ENCODE measurements at places on chromosomes 5 and 9.

DNA sequence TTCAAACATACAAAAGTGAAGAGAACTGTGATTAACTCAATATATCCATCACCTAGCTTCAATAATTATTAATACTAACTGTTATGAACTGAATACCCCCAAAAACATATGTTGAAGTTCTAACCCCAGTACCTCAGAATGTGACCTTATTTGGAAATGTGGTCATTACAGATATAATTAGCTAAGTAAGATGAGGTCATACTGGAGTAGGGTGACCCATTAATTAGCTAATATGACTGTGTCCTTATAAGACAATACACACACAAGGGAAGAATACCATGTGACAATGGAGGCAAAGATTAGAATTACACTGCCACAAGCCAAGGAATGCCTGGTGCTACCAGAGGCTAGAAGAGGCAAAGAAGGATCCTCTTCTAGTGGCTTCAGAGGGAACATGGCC is 7.8 kb downstream of the RRAGA start:
- no peak overlapping the region for H3K4me3 ChIP-seq
- no peaks in the 10 kb centered on the region for H3K4me1 ChIP-seq
- H3K27ac ChIP-seq, result no peak overlapping the region
- DNase-seq, result no peak
- no peaks in the 10 kb centered on the region for H3K27me3 ChIP-seq

DNA sequence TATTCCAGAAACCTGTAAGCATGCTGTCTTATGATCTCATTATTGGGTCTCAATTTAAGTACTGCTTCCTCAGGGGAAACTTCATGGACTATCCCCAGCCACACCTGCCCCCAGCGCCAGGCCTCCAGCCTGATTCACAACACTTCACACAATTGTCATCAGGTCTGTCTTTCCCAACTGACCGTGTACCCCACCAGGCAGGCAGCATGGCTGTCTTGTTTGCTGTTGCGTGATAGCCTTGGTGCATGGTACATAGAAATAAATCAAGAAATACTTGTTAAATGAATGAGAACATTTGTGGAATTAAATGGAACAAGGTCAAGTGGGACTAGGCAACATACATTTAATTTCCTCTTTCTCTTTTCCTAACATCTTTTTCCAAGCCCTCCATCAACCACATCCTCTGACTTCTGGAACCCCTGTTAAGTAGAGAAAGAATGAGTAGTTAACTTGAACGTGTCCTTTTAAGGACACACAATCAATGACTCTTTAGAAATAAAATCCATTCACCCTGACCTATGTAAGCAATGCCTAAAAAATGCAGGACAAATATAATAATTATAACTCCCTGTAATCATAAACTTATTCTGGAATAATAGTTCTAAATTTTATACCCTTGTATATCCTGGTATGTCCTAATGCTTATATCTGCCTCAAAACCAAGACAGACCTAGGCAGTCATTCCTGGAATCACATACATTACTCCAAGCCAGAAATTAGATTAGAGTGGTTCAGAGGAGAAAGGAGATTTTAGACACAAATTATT is 17.2 kb upstream of the THG1L start:
- no peaks in the 10 kb centered on the region for H3K36me3 ChIP-seq
- no peaks in the 10 kb centered on the region for H3K27me3 ChIP-seq
- H3K4me3 ChIP-seq, result no peak overlapping the region
- no peak overlapping the region for H3K27ac ChIP-seq

- peak overlapping the region; percentile 89 for H3K4me3 ChIP-seq
- H3K27me3 ChIP-seq, result no peaks in the 10 kb centered on the region
- no peaks in the 10 kb centered on the region for H3K36me3 ChIP-seq
These were observed 642 bp upstream of the ITGA1 start for GRCh38 chr5:52786949-52787599.

GRCh38 chr5:144864118-144864517 is 693.4 kb downstream of the KCTD16 start:
- H3K36me3 ChIP-seq, result no peaks in the 10 kb centered on the region
- no peak overlapping the region for H3K27ac ChIP-seq
- no peaks in the 10 kb centered on the region for H3K27me3 ChIP-seq
- DNase-seq, result no peak

- no peaks in the 10 kb centered on the region for H3K4me1 ChIP-seq
- no peaks in the 10 kb centered on the region for H3K27me3 ChIP-seq
- DNase-seq, result peak; percentile 10
- H3K4me3 ChIP-seq, result no peak overlapping the region
- H3K36me3 ChIP-seq, result no peaks in the 10 kb centered on the region
These were observed 127.0 kb downstream of the RFK start for GRCh38 chr9:76267284-76267652.

DNA sequence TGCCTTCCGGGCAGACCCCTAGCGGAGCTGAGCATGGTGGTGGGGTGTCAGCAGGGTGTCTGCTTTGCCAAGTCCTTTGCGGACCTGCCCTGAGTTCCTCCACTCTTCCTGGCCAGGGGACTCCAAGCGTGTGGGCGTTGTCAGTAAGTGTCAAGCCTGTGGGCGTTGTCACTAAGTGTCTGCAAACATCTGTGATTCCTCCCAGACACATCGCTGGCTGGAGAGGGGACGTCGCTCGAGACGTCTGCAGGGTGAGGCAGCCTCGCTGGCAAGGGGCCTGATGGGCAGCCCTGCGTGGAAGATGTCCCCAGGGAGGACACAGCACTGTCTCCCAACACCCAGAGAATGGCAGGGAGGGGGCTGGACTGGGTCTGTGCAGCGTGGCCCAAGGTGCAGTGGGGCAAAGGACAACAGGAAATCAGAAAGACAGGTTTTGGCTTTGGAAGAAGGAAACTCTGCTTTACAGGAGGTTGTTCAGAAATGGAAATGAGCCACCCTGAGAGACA is 28.8 kb downstream of the ADAMTSL2 start:
- H3K4me1 ChIP-seq, result no peaks in the 10 kb centered on the region
- no peak for DNase-seq
- no peak overlapping the region for H3K27ac ChIP-seq
- no peak overlapping the region for H3K4me3 ChIP-seq

Measured in kidney (tissue), 22 donors.